ENCODE measurements at places on chromosomes 16 and 17. TPM values are rescaled to one million over a fixed set of nuclear protein-coding genes. Genes with fewer than 3 reads are reported as not detected.

- H3K27me3 ChIP-seq: no peaks in the 10 kb centered on the region
- H3K36me3 ChIP-seq: no peaks in the 10 kb centered on the region
- peak overlapping the region; percentile 69 for H3K4me3 ChIP-seq
- H3K4me1 ChIP-seq: peaks cover 44% of the 10 kb centered on the region
- DNase-seq: no peak
Measured at GRCh38 chr17:75877752-75878173, 618 bp downstream of the TRIM47 start.

- H3K27me3 ChIP-seq: no peaks in the 10 kb centered on the region
- DNase-seq: no peak
- no peak overlapping the region for H3K27ac ChIP-seq
- no peaks in the 10 kb centered on the region for H3K36me3 ChIP-seq
Measured at GRCh38 chr17:61310590-61310989, 89.1 kb upstream of the TBX2 start.

DNA sequence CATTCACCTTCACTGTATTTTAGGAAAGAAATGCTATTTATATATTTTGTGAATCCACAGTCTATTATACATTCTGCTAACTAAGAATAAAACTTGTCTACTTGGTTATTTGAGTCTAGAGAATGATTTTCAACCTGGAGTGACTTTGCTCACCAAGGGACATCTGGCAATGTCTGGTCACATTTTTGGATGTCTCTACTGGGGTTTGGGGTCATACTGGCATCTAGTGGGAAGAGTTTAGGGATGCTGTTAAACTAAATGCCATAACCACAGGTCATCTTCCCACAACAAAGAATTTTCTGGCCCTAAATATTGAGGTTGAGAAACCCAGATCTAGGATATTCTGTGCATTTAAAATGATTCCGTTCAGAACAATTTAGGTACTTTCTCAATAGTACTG, 26.0 kb downstream of the KCNJ16 start:
- H3K27ac ChIP-seq: no peak overlapping the region
- no peaks in the 10 kb centered on the region for H3K36me3 ChIP-seq
- no peak overlapping the region for H3K4me3 ChIP-seq
- no peaks in the 10 kb centered on the region for H3K4me1 ChIP-seq

- no peak for DNase-seq
- H3K4me3 ChIP-seq: peak overlapping the region; percentile 41
- H3K27me3 ChIP-seq: no peaks in the 10 kb centered on the region
- H3K36me3 ChIP-seq: no peaks in the 10 kb centered on the region
Measured at GRCh38 chr17:40113907-40114245, 7.9 kb upstream of the MSL1 start.

- no peak for DNase-seq
- peaks cover 59% of the 10 kb centered on the region for H3K4me1 ChIP-seq
- peak overlapping the region; percentile 93 for H3K27ac ChIP-seq
- peak overlapping the region; percentile 21 for H3K4me3 ChIP-seq
- H3K27me3 ChIP-seq: no peaks in the 10 kb centered on the region
Measured at GRCh38 chr17:8162997-8163977, 539 bp upstream of the VAMP2 start.

GRCh38 chr17:12768255-12768654, 21.0 kb upstream of the ARHGAP44 start:
- no peak overlapping the region for H3K4me3 ChIP-seq
- no peaks in the 10 kb centered on the region for H3K36me3 ChIP-seq
- no peak for DNase-seq
- H3K27me3 ChIP-seq: peaks cover 64% of the 10 kb centered on the region

- no peak for DNase-seq
- H3K36me3 ChIP-seq: no peaks in the 10 kb centered on the region
- H3K4me3 ChIP-seq: no peak overlapping the region
- no peak overlapping the region for H3K27ac ChIP-seq
Measured at GRCh38 chr17:43431714-43432523, 33.1 kb downstream of the ARL4D start.

GRCh38 chr17:57264776-57265175, 8.5 kb downstream of the MSI2 start:
- H3K4me3 ChIP-seq: no peak overlapping the region
- H3K4me1 ChIP-seq: no peaks in the 10 kb centered on the region
- H3K27ac ChIP-seq: no peak overlapping the region
- H3K36me3 ChIP-seq: peaks cover 48% of the 10 kb centered on the region
- no peaks in the 10 kb centered on the region for H3K27me3 ChIP-seq

DNA sequence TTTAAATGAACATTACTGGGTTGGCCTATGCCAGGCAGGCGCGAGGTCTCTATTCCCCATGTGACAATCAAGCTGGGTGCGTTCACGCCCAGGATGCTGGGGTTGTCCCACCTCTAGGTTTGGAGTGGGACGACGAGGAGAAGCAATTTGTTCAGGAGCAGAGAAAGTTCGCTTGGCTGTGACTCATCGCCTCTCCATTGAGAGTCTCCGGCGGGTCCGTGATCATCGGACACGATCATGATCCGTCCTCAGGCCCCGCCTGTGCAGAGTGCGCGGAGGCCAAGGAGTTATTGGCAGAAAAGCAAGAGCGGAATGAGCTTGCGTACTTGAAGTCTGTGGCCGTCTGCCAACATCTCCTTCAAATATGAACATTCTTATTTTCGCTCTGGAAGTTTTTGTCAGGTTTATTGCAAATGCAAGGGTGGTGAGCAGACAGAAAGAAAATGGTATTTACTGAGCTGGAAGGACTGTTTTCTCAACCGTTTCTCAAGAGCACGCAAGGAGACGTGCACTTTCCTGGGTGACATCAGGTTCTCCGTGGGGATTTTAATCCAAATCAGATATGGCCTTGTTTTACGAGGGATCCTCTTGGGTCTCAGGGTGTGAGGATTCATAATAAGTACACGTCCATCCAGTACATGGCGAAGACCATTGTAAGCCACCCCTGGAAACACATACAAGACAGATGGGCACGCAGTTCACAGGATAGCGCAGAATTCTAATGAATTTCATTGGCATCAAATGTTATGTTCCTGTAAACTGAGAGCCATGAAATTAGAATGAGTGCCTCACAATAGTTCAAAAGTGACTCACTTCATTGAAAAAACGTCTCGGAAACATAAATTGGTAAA, 70.1 kb upstream of the CREBBP start:
- no peak overlapping the region for H3K27ac ChIP-seq
- H3K4me3 ChIP-seq: no peak overlapping the region
- no peaks in the 10 kb centered on the region for H3K36me3 ChIP-seq
- DNase-seq: no peak

GRCh38 chr16:65490286-65490685, 368.4 kb upstream of the CDH11 start:
- DNase-seq: no peak
- H3K27me3 ChIP-seq: no peaks in the 10 kb centered on the region
- no peak overlapping the region for H3K4me3 ChIP-seq
- no peaks in the 10 kb centered on the region for H3K4me1 ChIP-seq

- DNase-seq: no peak
- peaks cover 4% of the 10 kb centered on the region for H3K36me3 ChIP-seq
- H3K27me3 ChIP-seq: no peaks in the 10 kb centered on the region
- H3K4me3 ChIP-seq: peak overlapping the region; percentile 90
Measured at GRCh38 chr16:58733248-58733670, 857 bp downstream of the GOT2 start.

DNA sequence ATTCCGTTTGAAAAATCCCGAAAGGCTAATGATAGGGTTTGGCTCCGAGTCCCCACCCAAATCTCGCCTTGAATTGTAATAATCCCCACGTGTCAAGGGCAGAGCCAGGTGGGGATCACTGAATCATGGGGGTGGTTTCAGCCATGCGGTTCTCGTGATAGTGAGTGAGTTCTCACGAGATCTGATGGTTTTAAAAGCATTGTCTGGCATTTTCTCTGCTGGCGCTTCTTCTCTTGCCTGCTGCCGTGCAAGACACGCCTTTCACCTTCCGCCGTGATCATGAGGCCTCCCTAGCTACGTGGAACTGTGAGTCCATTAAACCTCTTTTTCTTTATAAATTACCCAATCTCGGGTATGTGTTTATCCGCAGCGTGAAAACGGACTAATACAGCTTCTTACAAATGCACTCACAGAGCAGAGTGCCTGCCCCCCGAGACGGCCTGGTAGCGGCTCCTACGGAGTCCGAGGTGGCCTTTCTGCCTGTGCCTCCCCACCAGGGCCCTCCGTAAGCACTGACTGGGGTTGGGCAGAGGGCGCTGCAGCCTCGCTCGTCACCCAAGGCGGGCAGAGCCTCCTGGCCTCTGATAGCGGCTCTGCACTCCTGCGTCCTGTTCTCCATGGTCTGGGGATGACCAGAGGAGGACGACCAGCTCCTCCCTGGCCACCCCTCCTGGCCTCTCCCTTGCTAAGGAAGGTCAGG, 131.7 kb downstream of the FOXL1 start:
- no peak overlapping the region for H3K4me3 ChIP-seq
- H3K27me3 ChIP-seq: peaks cover 31% of the 10 kb centered on the region
- H3K27ac ChIP-seq: no peak overlapping the region
- H3K36me3 ChIP-seq: no peaks in the 10 kb centered on the region

GRCh38 chr17:4560837-4561256, 470 bp upstream of the GGT6 start:
- H3K4me3 ChIP-seq: no peak overlapping the region
- H3K27me3 ChIP-seq: no peaks in the 10 kb centered on the region
- peaks cover 12% of the 10 kb centered on the region for H3K4me1 ChIP-seq
- H3K36me3 ChIP-seq: no peaks in the 10 kb centered on the region

DNA sequence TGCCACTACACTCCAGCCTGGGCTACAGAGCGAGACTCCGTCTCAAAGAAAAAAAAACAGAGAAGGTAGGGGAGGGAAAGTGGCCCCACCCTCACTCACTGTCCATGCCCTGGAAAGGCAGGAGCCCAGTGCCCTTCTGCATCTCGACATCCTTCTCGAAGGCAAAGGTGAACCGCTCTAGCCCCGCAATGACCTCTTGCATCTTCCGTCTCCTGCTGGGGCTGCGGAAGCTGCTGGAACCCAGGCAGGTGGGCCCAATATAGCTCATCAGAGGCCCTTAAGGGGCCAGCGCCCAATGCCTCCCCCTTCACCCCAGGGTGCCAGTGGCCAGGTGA, at the start of gene CPSF4L:
Gene CPSF4L (minus strand): TSS at position 264 of the 335 bp plus-strand sequence. CDS start 62 bp downstream, at position 202.
- DNase-seq: no peak
- H3K27me3 ChIP-seq: no peaks in the 10 kb centered on the region
- H3K36me3 ChIP-seq: no peaks in the 10 kb centered on the region
- no peak within 1 kb of the TSS for H3K4me3 ChIP-seq
- no peaks in the 10 kb centered on the region for H3K4me1 ChIP-seq

- no peaks in the 10 kb centered on the region for H3K36me3 ChIP-seq
- no peaks in the 10 kb centered on the region for H3K4me1 ChIP-seq
- no peaks in the 10 kb centered on the region for H3K27me3 ChIP-seq
- H3K27ac ChIP-seq: no peak overlapping the region
- no peak for DNase-seq
- no peak overlapping the region for H3K4me3 ChIP-seq
Measured at GRCh38 chr17:76304226-76305134, 3.6 kb downstream of the QRICH2 start.

DNA sequence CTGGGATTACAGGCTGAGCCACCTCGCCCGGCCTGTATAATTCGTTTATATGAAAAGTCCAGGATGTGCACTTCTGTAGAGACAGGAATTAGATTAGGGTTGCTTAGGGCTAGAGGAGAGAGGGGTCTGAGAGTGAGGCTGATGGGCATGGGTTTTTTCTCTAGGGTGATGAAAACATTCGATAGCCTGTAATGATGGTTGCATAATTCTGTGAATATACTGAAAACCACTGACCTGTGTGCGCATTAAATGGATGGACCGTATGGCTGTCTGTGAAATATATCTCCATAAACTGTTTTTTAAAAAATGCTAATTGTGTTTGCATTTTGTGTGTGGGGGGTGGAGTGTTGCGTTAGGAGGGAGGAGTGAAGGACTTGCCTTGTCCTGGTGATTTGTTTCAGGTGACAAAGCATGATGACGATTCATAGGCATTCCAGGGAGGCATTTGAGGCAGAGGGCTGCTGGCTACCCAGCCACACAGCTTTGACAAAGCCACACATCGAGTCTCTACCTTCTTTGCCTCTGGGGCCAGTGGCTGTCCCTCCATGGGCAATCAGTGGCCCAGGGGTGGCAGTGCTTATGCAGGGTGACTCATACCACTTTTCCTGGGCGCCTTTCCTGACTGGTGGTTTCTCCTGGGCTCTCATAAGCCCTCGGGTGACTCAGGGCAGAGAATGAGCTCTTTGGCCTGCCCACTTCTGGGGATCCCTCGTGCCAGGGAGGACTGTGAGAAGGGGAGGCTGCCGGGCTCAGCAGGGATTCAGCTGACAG, 148.5 kb upstream of the WSCD1 start:
- peaks cover 8% of the 10 kb centered on the region for H3K4me1 ChIP-seq
- H3K36me3 ChIP-seq: no peaks in the 10 kb centered on the region
- H3K27me3 ChIP-seq: peaks cover 28% of the 10 kb centered on the region
- DNase-seq: peak; percentile 21
- no peak overlapping the region for H3K4me3 ChIP-seq

DNA sequence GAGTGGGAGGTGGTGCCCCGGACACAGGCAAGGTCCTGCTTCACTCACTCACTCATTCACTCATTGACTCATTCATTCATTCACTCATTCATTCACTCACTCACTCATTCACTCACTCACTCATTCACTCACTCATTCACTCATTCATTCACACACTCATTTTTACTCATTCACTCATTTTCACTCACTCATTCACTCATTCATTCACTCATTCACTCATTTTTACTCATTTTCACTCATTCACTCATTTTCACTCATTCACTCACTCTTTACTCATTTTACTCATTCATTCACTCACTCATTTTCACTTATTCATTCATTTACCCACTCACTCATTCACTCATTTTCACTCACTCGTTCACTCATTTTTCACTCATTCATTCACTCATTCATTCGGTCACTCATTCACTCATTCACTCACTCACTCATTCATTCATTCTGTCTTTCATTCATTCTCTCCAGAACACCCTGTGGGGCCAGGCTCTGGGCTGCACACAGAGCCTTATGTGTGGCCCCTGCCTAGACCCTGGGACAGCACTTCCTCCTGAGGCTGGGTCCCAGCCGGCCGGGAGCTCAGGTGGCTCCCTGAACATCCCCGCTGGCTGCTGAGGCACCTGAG, 9.2 kb downstream of the RPUSD1 start:
- H3K36me3 ChIP-seq: no peaks in the 10 kb centered on the region
- DNase-seq: no peak
- H3K27me3 ChIP-seq: no peaks in the 10 kb centered on the region
- no peak overlapping the region for H3K4me3 ChIP-seq
- no peak overlapping the region for H3K27ac ChIP-seq

DNA sequence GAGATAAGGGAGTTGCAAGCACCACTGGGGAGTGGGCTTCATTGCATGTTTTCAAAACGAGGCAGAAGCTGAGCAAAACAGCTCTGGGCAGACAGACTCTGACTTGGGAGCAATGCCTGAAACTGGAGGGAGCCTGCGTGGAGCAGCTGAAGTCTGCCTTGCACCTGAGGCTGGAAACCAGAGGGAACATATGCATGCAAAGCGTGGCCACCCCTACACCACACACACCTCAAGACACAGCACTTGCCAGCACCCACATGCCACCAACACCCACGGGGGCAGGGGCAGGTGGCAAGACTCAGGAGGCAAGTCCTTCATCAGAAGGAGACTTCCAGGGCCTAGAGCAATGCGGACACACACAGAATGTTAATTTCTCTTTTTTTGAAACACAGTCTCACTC, 45.8 kb downstream of the COTL1 start:
- peaks cover 13% of the 10 kb centered on the region for H3K36me3 ChIP-seq
- no peak overlapping the region for H3K4me3 ChIP-seq
- no peak overlapping the region for H3K27ac ChIP-seq
- DNase-seq: no peak
- no peaks in the 10 kb centered on the region for H3K27me3 ChIP-seq

Gene SMTNL2
- total RNA-seq: 2.3 TPM

Gene CCL1
- total RNA-seq: not detected

Gene PITPNM3
- total RNA-seq: 4.2 TPM

Gene C1QTNF8
- 0.27 TPM for total RNA-seq

Gene TTYH2
- 10.8 TPM for total RNA-seq

Gene CD79B
- total RNA-seq: 0.59 TPM

Gene SULT1A2
- 1.9 TPM for total RNA-seq

Gene EMC8
- 73.0 TPM for total RNA-seq

Gene HS3ST3A1
- not detected for total RNA-seq

Gene DNASE1L2
- 1.9 TPM for total RNA-seq
